ENCODE measurements at places on chromosomes 6 and 20.

GRCh38 chr6:47245745-47246371 is 63.8 kb downstream of the TNFRSF21 start:
- DNase-seq, result no peak

- no peak for DNase-seq
Measured at GRCh38 chr6:152720974-152721373, 23.3 kb downstream of the MYCT1 start.

GRCh38 chr6:27854421-27854820 is 57.8 kb downstream of the OR2B2 start:
- DNase-seq, result no peak

DNA sequence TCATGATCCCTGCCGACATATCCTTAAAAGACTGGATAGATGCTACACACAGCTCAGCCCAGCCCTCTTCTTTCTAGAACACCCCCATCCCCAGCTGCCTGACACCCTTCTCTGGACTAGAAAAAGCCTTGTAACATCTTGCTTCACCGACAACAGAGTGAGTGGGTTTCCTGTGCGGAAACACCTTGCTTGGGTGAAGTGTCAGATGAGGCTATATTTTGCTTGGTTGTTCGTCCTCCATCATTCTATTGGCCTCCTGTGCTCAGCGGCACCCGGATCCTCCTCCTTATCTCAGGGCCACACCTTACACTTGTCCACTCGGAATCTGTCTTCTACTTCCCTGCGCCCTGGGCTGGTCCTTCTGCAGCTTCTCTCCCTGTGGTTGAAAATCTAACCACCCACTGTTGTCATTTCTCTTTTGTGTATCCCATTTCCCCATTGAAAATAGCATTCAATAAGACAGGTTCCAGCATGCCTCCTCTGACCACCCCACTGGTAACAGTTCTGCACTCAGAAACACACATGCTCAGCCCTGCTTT is 101.3 kb upstream of the MLN start:
- DNase-seq, result peak; percentile 60

GRCh38 chr6:55994531-55994930 is 119.1 kb upstream of the BMP5 start:
- DNase-seq, result no peak

- DNase-seq, result no peak
Measured at GRCh38 chr6:2948228-2949025, 22.9 kb downstream of the SERPINB6 start.

GRCh38 chr20:54004445-54004844 is 65.9 kb downstream of the BCAS1 start:
- no peak for DNase-seq

- no peak for DNase-seq
Measured at GRCh38 chr6:9225441-9225871, 790.1 kb upstream of the SLC35B3 start.

- DNase-seq, result peak; percentile 64
Measured at GRCh38 chr20:2873747-2874041, 413 bp downstream of the PTPRA start.

DNA sequence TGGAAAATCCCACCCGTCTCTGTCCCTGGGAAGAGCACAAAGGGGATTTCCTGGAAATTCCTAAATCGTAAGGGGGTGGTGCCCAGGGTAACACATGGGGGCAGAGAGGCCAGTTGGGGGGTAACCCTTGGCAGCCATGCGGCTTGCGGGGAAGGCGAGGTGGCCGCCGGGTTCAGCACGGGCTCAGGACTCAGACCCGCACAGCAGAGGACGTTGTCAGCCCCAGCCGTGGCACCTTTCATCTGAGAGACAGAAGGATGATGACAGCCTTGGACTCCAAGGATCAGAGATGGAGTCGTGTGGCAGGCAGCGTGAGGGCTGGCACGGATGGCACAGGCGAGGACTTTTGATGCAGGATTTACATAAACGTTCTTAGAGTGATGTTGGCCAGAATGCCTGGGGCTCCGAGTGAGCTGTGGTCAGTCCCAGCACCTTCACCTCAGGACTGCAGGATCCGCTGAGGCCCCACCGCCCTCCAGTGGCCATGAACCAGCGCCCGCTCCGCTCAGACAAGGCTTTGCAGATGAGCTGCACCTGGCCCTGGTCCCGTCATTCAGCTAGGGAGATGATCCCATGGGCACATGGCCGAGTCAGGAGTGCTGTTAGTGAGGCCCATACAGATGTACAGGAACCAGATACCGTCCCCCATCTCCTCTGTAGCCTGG is 190.3 kb downstream of the TAF4 start:
- no peak for DNase-seq

DNA sequence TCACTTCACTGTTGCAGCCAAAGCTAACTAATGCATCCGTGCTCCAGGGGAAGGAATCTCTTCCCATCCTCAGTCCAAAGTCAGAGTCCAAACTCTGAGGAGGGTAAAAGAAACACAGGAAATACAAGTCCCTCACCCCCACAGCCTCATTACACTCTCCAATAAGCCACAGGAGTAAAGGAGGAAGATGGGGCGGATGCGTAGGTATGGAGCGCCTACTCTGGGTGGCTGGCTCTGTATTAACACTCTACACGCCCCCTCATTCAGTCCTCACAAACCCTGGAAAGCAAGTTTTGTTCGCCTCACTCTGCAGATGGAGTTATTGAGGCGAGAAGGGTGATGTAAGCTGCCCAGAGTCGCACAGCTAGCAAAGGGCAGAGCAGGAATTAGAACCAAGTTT is 242.9 kb downstream of the NRN1 start:
- no peak for DNase-seq

DNA sequence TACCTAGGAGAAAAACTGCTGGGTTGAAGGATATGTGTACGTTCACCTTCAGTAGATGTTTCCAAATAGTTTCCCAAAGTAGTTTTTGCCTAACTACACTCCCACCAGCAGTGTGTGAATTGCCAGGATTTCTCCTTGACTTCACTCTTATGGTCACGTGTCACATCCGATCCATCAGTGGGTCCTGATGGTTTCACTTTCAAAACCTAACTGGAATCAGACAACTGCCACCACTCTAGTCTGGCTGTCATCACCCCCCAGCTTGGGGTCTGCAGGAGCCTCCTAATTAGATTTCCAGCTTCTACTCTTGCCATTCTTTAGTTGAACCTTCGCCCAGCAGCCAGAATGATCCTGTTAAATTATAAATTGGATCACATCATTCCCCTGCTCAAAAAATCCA is 8.5 kb upstream of the SLC12A5 start:
- no peak for DNase-seq

DNA sequence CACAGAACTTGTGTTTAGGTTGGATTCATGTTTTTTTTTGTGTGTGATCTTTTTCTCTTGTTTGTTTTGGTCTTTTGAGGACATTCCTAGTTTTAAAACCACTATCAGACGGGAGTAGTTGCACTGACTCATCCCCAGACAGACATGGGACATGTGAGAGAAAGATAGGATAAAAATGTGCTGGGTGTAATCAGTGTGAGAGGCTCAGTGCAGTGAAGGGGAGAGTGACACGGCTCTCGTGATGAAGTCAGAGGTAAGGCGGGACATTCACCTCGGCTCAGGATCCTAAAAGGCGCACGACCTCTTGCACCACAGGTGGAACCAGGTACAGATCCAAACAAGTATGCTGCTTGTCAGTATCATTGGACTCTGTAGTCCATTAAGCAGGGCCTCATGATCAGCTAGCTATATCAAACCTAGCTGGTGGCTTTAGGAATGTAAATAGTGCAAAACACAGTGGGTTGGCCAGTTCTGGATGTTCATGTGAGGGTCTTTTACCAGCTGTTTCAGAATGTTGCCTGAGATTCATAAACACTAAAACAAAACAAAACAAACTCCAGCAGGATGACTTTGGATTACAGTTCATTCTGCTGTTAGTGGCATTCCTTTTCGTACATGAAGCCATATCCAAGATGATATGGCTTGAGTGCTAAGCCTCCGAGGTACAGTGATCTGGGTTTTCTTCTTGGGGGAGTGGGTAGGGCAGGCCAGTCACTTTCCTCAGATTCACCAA is 18.0 kb downstream of the FOXO3 start:
- DNase-seq, result no peak

DNA sequence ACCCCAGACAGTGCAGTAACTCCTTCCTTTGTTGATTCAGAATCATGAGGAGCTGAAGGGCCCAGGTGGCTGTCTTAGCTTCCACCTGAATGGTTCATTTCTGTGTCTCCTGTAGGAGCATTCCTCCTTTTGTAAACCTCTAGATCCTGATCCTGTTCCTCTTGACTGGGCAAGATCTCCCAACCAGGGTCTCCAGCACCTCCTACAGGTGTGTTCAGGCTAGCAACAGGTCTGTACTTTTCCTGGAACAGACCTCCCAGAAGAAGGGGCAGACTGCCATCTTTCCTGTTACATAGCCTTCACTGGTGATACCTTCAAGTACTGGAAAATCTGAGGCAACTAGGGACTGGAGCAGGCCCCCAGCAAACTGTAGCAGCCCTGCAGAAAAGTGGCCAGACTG is 35.2 kb downstream of the HLA-B start:
- no peak for DNase-seq

DNA sequence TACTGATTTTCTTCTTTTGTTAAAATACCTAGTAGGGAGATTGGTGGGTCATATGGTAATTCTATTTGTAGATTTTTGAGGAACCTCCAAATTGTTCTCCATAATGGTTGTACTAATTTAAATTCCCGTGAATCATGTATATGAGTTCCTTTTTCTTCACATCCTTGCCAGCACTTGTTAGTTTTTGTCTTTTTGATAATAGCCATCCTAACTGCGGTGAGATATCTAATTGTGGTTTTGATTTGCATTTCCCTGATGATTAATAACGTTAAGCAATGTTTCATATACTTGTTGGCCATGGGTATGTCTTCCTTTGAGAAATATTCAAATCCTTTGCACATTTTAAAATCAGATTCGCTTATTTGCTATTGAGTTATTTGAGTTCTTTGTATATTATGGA is 110.9 kb downstream of the JAG1 start:
- no peak for DNase-seq

GRCh38 chr6:73562558-73562957 is 41.7 kb upstream of the EEF1A1 start:
- no peak for DNase-seq

GRCh38 chr20:63919130-63919529 is 24.2 kb downstream of the DNAJC5 start:
- DNase-seq, result no peak

DNA sequence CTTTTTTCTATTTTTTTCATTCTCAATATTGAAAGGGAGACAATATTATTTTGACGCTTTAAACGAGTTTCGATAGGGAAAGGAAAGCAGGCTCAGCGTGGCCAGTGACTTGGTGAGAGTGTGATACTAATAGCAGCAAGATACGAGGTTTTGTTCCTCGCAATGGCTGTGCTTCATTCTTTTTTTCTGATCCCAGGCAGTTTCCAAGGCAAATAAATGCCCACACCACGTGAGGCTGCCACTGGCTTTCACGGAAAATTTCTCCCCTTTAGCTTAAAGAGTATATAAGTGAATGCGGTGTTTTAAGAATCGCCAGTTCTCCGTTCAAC is 196.4 kb upstream of the ZNF184 start:
- DNase-seq, result no peak

GRCh38 chr20:52800734-52801627 is 171.2 kb upstream of the TSHZ2 start:
- DNase-seq, result no peak

DNA sequence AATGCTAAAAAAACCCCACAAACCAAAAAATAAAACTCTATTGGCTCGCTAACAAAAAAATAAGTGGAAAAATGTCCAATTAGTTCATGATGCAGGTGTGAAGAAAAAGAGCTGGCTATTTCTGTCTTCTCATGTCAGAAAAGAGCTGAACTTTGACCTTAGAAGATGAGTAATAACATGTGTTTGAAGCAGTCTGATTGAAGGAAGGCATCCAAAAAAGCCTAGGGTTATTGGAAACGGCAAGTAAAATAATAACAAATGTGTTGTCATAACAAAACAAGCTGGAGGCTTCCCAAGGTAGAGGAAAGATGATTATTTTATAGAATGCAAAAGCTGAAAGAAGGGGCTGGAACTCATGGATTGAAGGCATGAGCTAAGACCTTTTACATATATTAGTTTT is 94.4 kb upstream of the FAM184A start:
- no peak for DNase-seq

- DNase-seq, result no peak
Measured at GRCh38 chr6:109053336-109053735, 41.3 kb downstream of the SESN1 start.

- DNase-seq, result peak; percentile 59
Measured at GRCh38 chr20:35953387-35954199, 709 bp downstream of the SCAND1 start.

- DNase-seq, result no peak
Measured at GRCh38 chr6:90284236-90285041, 12.2 kb downstream of the BACH2 start.

DNA sequence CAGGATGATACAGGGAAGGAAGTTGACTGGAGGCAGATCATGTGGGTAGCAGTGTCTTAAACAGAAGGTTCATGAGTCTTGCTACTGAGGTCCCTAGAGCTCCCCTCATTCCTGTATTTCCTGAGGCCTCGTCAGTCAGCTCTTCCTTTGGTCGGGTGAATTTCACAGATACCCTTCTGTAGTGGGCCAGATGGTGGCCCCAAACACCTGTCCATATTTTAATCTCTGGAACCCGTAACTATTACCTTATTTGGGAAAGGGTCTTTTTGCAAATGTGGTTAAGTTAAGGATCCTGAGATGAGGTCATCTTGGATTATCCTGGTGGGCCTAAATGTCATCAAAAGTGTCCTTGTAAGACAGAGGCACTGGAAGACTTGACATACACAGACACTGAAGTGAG is 9.6 kb downstream of the KCNS1 start:
- DNase-seq, result no peak

DNA sequence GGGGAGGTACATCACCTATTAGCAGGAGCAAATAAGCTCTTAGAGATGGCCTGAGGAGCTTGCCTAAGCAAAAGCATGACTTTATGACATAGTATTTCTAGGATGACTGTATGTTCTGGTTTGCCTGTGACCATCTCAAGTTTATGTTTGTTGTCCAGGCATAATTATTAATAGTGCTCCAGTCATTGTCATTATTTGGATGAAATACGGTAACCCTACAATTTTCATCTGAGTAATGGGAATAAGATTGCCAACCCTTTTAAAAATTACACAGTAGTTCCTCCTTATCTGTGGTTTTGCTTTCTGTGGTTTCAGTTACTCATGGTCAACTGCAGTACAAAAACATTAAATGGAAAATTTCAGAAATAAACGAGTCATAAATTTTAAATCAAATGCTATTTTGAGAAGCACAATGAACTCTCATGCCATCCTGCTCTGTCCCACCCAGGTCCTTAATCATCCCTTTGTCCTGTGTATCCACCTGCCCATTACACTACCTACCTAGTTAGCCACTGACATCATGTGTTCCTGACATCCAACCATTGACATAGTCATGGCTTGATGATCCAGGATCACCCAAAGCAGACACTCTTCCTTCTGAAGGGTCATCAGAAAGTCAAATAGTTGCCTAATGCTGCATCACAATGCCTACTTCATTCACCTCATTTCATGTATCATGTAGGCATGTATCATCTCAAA is 27.0 kb upstream of the TFB1M start:
- no peak for DNase-seq

GRCh38 chr20:48826883-48827771 is 672 bp downstream of the PREX1 start:
- peak; percentile 25 for DNase-seq
